CD4-positive, alpha-beta T cell treated with Interleukin-17A for 4 hours (primary cell): ENCODE measurements at places on chromosomes 11 and 22.
A peak's percentile ranks its signal among the peaks of the same experiment; 100 is the strongest.

DNA sequence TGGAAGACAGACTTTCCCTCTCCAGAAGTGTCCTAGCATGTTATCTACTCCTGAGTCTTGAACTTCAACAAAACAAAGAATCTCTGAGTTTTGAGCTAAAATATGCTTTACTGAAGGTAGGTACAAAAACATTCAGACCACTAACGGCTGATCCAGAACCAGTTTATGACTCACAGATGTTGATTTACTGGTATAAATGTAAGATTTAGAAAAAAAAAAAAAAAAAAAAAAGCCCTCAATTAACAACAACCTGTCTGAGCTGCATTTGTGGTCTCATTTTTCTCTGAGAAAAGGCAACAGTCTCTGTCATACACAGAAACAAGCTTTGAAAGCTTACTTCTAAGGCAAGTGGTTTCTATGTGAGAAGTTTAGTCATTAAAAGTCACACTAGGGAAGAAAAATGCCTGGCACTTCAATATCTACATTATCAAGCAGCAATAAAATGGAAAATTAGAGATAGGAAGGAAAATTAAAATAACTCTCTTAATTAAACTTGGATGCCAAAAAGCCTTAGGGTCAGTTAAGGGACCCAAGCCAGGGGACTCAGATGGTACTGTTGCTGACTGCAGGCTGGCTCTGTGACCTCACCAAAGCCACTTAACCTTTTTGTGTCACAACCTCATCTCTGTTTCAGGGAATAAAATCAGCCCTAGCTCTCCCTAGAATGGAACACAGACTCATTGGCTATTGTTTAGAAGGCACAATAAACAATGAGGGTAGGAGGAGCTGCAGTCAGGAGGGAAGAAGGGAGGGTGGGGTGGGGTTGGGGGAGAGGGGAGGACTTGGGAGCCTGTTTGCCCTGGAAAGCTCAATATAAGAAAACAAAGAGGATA, 61.7 kb downstream of the ETS1 start:
- DNase-seq = peak; percentile 40

GRCh38 chr11:112177589-112177988, 2.3 kb downstream of the BCO2 start:
- DNase-seq = no peak

DNA sequence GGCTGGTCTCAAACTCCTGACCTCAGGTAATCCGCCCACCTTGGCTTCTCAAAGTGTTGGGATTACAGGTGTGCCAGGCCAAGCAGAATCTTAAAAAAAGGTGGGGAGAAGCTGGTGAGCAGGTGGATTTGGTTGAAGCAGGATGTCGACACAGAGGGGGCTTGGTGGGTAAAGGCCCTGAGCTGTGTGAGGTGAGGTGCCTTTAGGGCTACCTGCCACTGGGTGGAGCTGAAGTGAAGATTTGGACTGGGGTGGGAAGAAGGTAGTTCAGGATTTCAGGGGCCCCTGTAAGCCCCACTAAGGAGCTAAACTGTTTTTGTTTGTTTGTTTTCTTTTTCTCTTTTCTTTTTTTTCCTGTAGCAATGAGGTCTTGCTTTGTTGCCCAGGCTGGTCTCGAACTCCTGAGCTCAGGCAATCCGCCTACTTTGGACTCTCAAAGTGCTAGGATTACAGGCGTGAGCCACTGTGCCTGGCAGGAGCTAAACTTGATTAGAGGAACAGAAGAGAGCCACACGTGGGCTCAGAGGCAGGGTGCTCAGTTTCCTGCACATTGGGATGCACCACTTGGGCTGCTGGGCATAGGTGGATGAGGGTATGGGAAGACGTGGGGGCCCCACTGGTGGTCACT, 6.0 kb downstream of the P2RX6 start:
- DNase-seq = no peak

DNA sequence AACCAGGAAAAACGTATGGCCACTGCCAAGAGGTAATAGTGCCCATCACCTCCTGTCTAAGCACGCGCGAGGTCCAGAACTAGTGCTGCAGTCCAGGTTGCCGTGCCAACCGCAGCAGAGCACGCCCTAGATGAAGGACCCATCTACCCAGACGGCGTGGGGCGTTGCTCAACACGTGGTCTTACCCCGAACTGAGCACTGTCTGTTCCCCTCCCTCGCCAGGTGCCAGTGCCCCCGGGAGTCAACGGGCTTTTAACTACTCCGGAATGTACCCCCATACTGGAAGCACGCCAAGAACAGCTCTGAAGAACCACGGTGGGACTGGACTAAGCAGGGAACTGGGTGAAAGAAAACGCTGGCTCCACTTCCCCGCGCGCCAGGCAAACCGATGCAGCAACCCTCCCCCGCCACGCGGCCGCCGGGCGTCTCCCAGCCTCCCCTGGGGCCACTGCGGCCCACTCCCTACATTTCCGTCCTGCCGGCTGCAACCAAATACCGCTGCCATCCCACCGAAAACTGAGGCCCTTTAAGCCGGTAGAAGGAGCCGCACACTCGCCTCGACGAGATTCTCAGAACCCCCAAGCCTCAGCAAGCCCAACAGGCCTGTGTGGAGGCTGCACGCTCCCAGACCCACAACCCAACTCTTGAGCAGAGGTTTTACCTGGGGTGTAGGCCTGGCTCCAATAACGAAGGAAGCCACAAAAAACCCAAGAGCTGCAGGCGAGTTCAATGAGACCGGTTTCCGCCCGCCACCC, at the start of gene HSPA8:
Gene HSPA8, minus strand, starts transcription at position 734 of the 755 bp plus-strand sequence. CDS start 812 bp downstream, outside the sequence.
- DNase-seq = peak; percentile 66

DNA sequence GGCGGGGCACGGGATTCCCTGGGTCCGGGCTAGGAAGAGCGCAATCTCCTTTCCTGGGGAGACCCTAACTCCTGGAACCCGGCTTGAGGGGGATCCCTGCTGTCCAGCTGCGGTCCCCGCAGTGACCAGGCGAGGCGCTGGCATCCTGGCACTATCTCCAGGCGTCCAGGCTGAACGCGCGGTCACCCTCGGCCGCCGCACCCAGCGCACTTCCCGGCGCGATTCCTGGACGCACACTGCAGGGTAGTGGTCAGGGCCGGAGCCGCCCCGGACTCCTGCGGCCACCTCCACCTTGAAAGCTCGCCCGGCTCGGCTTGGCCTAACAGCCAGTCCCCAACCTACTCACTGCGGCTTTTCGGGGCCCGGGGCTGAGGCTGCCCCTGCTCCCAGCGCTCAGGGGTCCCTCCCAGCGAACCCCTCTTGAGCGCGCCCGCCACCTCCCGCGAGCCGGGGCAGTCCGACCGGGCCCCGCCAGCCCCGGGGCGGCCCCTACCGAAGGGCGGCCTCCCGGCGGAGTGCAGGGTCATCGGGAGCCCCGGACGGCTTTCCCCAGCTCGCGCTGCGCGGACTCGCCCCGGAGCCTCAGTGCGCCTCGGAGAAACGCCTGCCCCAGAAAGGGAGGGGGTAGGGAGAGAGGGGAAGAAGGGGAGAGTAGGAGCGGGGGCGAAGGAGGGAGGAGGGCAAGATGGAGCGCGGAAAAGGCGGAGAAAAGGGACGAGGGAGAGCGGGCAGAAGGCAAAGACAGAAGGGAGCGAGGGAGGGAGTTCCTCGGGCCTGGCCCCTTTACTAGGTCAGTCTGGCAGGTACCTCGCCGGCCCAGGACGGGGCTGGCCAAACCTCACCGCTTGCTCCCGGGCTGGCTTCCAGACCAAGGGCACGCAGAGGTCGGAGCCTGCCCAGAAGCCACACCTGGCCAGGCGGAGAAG, 1.0 kb downstream of the POU2AF3 start:
- no peak for DNase-seq

DNA sequence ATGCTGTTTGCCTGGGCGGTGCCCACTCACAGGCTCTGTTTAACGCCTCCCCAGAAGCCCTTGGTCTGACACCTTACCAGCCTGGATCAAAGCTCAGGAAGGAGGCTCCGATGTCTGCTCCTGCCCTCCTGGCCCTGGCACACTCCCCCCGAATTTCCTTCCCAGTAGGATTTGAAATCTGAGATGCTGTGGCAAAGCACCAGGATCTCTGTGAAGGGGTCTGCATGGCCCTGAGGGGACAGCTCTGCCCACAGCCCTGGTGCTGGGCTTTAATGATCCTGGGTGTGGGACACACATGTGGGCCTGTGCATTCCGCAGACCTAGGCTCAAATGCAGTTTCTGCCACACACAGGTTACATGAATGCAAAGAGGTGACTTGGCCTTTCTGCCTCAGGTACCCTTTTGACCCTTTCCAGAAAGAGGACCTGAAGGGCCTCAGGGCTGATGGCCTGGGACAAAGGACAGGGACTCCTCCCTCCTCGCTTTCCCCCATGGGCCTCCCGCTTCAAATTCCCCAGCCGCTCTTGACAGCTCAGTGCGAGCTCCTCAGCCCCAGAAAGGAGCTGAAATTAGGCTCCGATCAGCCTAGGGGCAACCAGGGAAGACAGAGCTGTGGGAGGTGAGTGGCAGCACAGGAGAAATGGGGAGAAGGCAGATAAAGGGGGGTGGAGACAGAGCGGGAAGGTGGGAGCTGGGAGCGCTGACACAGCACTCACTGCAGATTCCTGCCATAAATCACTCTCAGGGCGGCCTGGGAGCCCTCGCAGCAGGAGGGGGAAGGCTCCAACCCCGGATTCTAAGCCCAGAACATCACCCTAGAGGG, 41.3 kb downstream of the TRIM29 start:
- no peak for DNase-seq

GRCh38 chr11:128565881-128566280, 21.5 kb downstream of the ETS1 start:
- DNase-seq = no peak

GRCh38 chr11:58579192-58580129, 598 bp downstream of the ZFP91 start:
- peak; percentile 93 for DNase-seq

DNA sequence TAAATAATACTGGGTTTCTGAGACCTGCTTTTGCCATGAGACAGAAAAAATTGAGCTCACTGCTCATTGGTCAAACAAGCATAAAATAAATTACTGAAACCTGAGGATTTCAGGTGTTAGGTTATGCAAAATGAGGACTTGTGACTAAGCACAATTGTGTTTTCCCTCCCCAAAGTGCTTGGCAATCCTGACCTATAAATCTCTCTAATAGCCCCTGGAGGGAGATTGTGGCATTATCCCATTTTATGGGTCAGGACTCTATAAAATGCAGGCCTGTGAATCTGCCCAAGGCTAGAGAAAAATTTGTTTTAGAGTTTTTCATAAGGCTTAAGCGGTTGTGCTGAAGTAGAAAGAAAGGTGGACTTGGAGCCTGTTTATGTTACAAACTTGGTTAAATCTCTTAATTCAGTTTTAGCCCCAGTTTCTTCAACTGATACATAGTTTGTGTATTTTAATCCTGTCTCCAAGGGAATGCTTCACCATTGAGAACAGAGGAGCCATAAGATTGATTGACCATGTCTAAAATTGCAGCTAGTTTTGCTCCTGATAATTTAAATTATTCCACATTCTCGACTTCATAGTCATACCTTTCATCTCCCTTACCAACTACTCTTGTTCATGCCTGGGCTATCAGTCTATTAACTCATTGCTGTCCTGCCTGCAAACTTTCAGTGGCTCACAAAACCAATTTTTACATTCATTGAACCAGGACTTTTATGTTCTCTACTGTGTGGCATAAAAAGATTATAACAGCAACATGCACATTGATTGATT, 63.6 kb upstream of the LRRC4C start:
- no peak for DNase-seq

DNA sequence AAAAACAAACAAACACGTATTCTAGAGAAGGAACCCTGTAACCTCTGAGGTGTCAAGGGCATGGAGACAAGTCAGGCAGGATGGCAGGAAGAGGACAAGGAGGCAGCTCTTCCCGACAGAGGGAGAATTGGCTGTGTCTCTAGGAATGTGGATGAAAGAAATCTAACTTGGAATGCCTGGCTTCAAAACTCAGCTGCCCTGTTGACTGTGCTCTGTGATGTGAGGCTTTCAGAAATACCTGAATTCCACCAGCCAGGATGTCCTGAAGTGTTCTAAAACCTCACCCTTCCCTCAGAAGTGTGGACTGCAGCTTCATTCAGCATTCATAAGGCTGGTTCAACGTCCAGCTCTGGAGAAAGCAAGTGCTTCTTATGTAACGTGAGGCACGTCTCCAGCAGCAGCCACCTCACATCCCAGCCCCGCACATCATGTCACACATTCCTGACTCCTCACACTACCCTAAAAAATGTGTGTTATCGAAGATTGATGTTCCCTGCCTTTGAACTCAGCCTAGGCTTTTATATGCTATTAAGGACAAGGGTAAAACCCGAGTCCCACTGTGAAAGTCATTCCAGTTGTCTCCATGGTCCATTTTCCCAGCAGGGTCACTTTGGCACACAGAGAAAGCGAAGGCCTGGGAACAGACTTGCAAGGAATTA, 398.9 kb downstream of the ETS1 start:
- no peak for DNase-seq

- no peak for DNase-seq
These were observed 12.6 kb upstream of the MAPK8IP1 start for GRCh38 chr11:45872651-45873356.

GRCh38 chr22:37880668-37881440, 25.2 kb upstream of the MICALL1 start:
- no peak for DNase-seq

DNA sequence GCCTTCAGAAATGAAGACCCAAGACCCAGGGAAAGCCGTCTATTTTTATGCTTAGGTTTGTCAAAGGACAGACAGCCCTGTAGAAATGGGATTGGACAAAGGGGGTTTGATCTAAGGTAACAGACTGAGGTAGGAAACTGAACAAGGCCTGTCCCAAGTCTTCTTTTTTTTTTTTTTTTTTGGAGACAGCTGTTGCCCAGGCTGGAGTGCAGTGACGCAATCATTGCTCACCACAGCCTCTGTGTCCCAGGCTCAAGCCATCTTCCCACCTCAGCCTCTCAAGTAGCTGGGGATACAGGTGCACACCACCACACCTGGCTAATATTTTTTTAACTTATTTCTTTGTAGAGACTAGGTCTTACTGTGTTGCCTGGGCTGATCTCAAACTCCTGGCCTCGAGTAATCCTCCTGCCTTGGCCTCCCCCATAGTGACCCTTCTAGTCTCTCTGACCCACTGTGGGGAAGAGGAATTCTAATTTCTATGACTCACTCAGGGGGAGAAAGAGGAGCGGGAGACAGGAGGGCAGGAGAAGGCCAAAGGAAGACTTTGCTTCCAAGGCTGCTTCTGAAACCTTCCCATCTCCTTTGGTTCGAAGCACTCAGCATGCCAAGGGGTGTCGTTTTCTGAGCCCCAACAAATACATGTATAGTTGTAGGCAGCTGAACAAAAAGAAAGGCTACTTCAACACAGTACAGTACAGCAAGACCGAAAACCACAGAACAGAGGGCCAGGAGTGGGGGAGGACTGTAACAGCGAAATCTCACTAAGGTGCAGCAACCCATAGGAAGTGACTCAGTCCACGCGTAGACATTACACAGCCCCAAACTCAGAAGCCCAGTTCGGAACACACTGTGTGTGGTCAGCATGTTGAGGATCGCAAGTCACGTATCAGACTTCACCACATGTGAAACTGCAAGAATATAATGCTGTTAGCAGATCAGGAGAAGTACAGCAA, 872 bp downstream of the TMA7B start:
- peak; percentile 72 for DNase-seq

GRCh38 chr11:16779436-16779835, 41.0 kb downstream of the C11orf58 start:
- DNase-seq = no peak

GRCh38 chr22:35837101-35837727, 119.5 kb downstream of the APOL5 start:
- DNase-seq = no peak

GRCh38 chr11:91871791-91872190, 352.8 kb upstream of the FAT3 start:
- no peak for DNase-seq

GRCh38 chr11:38438091-38438490, 1840.1 kb upstream of the RAG2 start:
- no peak for DNase-seq

GRCh38 chr11:91158891-91159537, 936.2 kb upstream of the CHORDC1 start:
- no peak for DNase-seq

GRCh38 chr22:43481568-43482317, 69.9 kb downstream of the MPPED1 start:
- peak; percentile 33 for DNase-seq
